ENCODE measurements at places on chromosomes 16 and 17.

DNA sequence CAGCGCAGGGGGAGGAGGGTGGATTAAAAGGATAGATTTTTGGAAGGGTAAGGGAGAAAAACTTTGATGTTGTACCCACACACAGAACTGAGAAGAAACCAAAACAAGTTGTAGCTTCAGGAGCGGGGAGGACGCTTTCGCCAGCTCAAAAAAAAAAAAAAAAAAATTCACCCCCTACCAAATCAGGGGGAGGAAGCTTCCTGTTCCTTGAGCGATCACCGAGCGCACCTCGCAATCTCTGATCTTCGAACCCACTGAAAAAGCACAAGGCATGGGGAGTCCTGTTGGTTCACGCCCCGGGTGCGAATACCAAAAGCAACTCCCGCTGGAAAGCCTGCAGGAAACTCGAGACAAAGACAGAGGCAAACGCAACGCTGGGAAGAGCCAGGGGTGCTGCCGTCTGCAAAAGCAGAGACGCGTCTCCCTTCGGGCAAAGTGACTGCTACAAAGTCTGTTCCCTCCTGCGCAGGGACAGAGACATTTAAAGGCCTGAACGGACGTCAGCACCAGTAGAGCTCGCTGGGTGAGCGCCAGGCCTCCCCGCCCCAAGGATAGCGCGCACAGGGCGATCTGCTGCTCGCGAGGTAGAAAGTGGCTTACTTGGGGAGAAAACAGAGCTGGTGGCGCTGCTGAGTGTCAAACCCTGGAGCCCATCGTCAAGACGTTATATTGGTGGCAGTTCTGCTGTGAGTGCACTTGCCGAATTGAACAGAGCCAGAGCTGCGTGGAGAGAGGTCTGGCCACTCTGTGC lies 190.4 kb downstream of the USP22 start:
- no peaks in the 10 kb centered on the region for H3K36me3 ChIP-seq
- no peaks in the 10 kb centered on the region for H3K27me3 ChIP-seq
- H3K4me3 ChIP-seq = peak overlapping the region; percentile 14
- DNase-seq = peak; percentile 61
- no peaks in the 10 kb centered on the region for H3K4me1 ChIP-seq
- H3K27ac ChIP-seq = peak overlapping the region; percentile 74

- no peak for DNase-seq
- H3K36me3 ChIP-seq = no peaks in the 10 kb centered on the region
- H3K27ac ChIP-seq = no peak overlapping the region
- H3K4me1 ChIP-seq = peaks cover 9% of the 10 kb centered on the region
- H3K4me3 ChIP-seq = no peak overlapping the region
Observed at GRCh38 chr17:1232786-1233185, 37.5 kb upstream of the BHLHA9 start.

GRCh38 chr17:49996495-49997300 lies 1.7 kb upstream of the DLX3 start:
- H3K4me3 ChIP-seq = peak overlapping the region; percentile 31
- H3K27me3 ChIP-seq = no peaks in the 10 kb centered on the region
- H3K4me1 ChIP-seq = peaks cover 16% of the 10 kb centered on the region
- no peaks in the 10 kb centered on the region for H3K36me3 ChIP-seq

GRCh38 chr17:10754109-10754508 lies 24.3 kb upstream of the TMEM220 start:
- peak; percentile 17 for DNase-seq
- no peaks in the 10 kb centered on the region for H3K4me1 ChIP-seq
- H3K27me3 ChIP-seq = no peaks in the 10 kb centered on the region

DNA sequence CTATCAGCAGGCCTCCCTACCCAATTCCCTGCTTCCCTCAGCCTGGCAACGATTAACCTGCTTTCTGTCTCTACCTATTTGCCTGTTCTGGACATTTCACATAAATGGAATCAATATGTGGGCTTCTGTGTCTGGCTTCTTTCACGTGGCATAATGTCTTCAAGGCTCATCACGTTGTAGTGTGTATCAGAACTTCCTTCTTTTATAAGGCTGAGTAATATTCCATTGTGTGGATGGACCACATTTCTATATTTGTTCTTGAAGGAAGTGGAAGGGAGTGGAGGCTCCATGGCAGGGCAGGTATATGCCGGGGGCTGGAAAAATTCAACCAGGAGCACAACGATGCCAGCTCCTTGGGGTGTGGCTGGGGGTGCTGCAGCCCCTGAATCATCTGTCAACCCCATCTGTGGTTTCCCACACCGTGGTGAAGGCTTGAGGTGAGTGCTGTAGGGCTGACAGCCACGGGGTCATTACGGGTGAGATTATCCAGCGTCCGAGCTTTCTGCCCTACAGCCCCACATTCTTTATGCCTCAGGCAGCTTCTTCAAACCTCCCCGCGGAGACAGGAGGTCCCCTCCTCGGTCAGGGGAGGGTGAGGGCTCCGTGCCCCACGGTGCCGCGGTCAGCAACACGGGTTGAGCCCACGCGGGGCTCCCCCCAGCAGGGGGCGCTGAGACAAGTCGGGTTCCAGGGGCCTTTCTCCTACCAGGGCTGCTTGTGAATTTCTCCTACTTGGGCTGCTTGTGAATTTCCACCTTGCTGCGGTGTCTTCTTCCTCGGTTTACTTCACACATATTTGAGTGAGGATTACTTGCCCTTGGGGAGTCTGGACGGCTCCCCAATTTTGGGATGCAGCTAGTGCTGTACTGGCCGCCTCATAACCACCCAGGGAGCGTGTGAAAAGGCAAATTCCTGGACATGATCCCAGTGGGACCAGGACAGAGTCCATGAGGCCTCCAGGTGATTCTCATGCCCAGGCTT lies 18.3 kb upstream of the WFIKKN2 start:
- H3K27ac ChIP-seq = no peak overlapping the region
- no peak overlapping the region for H3K4me3 ChIP-seq
- no peaks in the 10 kb centered on the region for H3K27me3 ChIP-seq
- H3K4me1 ChIP-seq = no peaks in the 10 kb centered on the region

DNA sequence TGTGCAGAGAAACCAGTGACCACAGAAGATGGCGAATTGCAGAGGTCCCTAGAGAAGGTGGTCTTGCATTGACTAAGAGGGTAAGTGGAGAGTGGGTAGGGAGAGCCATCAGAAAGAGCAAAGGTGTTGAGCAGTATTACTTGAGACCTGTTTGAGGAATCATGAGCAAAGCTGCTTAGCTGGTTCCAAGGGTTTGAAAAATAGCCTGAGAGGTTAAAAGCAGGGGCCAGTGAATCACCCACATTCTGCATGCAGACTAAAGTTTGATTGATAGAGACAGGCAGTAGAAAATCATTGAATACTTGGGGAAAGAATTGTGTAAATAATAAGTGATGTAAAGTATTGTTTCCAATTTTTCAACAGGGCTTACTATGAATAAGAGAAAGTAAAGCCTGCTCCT lies 34.0 kb upstream of the KCNJ16 start:
- H3K4me3 ChIP-seq = no peak overlapping the region
- no peaks in the 10 kb centered on the region for H3K27me3 ChIP-seq
- H3K4me1 ChIP-seq = no peaks in the 10 kb centered on the region
- DNase-seq = no peak
- no peak overlapping the region for H3K27ac ChIP-seq
- no peaks in the 10 kb centered on the region for H3K36me3 ChIP-seq

GRCh38 chr16:54654429-54654828 lies 276.2 kb upstream of the IRX5 start:
- H3K4me1 ChIP-seq = peaks cover 2% of the 10 kb centered on the region
- no peak overlapping the region for H3K4me3 ChIP-seq
- no peak for DNase-seq
- no peaks in the 10 kb centered on the region for H3K36me3 ChIP-seq
- no peak overlapping the region for H3K27ac ChIP-seq

DNA sequence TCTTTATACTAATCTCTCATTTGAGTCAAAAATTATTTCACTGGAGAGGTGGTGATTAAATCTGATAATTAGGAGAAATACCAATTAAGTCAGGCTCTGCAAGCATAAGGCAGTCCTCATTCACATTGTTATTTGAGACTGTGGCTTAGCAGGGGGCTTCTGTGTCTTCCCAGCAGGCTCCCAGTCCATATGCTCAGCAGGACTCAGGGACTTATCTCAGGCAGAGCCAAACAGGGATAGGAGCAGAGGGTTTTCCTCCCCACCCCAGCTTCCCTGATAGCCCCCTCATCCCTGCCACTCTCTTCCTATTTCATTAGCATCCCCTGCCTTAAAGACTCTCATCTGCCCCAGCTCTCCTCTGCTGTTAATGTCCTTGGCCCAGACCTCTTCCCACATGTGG lies 104.3 kb upstream of the DNAH9 start:
- no peak for DNase-seq
- H3K36me3 ChIP-seq = no peaks in the 10 kb centered on the region
- no peak overlapping the region for H3K4me3 ChIP-seq
- no peak overlapping the region for H3K27ac ChIP-seq
- no peaks in the 10 kb centered on the region for H3K4me1 ChIP-seq

GRCh38 chr16:75420987-75421819 lies 12.1 kb downstream of the CFDP1 start:
- H3K36me3 ChIP-seq = no peaks in the 10 kb centered on the region
- H3K27ac ChIP-seq = no peak overlapping the region
- H3K27me3 ChIP-seq = no peaks in the 10 kb centered on the region
- peak; percentile 35 for DNase-seq
- no peaks in the 10 kb centered on the region for H3K4me1 ChIP-seq

DNA sequence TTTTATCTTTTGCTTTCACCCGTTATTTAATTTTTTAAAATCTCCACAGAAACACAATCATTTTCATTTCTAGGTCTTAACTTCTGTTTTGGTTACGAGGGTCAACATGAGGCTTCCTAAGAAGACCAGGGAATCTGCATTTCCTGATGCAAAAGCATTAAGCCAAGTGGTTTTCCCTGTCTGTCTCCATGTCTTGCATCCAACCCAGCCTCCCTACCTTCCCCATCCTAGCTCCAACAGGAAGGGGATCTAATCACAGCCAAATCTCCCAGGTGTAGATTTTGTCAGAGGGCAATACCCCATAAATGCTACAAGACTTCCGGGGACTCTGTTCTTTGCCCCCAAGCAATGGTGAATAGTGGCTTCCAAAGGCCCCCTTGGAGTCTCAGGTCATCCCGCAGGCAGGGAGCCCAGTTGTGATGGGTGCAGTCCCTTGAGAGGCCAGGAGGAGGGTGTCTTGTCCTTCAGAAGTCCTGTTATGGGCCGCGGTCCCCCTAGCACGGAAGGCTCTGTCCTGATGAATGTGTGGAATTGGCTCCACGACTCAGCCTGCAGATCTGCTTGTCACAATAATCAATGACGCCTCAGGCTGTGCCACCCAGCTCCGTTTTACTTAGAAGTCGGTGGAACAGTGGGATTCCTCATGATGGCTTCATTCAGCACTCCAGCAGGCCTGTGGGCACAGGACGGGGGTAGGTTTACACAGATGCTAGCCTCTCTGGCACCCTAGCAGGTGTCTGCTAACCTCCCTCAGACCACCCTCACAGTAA lies 141.1 kb downstream of the RGS9 start:
- H3K4me3 ChIP-seq = no peak overlapping the region
- H3K27ac ChIP-seq = no peak overlapping the region

- no peaks in the 10 kb centered on the region for H3K27me3 ChIP-seq
- no peaks in the 10 kb centered on the region for H3K36me3 ChIP-seq
- H3K27ac ChIP-seq = no peak overlapping the region
- no peaks in the 10 kb centered on the region for H3K4me1 ChIP-seq
- no peak for DNase-seq
Observed at GRCh38 chr16:56795011-56795410, 65.1 kb downstream of the NUP93 start.

GRCh38 chr17:39663688-39664580 lies 1.2 kb upstream of the TCAP start:
- no peaks in the 10 kb centered on the region for H3K27me3 ChIP-seq
- no peak overlapping the region for H3K4me3 ChIP-seq
- peaks cover 13% of the 10 kb centered on the region for H3K4me1 ChIP-seq
- H3K27ac ChIP-seq = no peak overlapping the region

- peaks cover 5% of the 10 kb centered on the region for H3K4me1 ChIP-seq
- peak overlapping the region; percentile 66 for H3K27ac ChIP-seq
- H3K4me3 ChIP-seq = peak overlapping the region; percentile 39
- no peaks in the 10 kb centered on the region for H3K27me3 ChIP-seq
Observed at GRCh38 chr17:56593086-56593645, 333 bp upstream of the NOG start.

DNA sequence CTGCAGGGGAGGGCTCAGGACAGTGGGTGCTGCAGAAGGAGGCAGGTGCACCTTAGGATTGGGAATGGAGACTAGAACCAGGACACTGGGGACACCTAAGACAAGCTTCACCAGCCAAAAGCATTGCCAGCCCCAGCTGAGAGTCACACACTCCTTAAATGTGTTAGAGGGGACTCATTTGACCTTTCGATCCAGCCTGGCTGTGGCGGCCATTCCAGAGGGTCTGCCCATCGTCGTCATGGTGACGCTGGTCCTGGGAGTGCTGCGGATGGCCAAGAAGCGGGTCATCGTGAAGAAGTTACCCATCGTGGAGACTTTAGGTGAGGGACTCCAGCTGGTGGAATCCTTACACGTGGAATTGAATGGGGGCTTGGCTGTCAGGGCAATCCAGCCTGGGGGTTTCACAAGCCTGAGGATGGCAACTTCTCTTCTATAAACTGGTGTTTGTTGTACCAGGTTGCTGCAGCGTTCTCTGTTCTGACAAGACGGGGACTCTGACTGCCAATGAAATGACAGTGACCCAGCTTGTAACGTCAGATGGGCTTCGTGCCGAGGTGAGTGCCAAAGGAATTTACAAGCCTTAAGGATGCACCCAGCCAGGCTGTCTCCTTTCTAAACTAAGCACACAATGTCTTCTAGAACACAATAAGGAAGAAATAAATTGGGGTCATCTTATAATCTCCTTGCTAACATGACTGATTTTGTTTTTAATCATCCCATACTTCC lies 65.3 kb downstream of the MEAK7 start:
- H3K4me1 ChIP-seq = peaks cover 3% of the 10 kb centered on the region
- H3K36me3 ChIP-seq = no peaks in the 10 kb centered on the region
- peak; percentile 91 for DNase-seq
- no peaks in the 10 kb centered on the region for H3K27me3 ChIP-seq

DNA sequence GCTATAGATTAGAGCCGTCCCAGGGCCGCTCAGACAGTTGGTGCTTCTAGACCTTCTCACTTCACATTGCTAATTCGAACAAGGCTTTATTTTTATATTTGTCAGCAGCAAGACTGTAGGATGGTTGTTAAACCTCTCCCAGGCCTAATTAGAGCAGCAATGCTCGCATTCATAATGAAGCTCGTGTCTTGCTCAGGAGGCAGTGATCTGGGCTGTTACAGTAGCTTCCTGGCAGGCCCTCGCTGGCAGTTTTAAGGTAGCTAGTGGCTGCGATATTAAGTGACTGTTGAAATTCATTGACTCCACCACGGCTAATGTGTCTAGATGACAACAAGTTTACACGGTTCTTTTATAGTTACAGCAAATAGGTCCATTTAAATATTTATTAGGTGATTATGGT lies 23.2 kb upstream of the ANKFN1 start:
- H3K4me3 ChIP-seq = no peak overlapping the region
- no peaks in the 10 kb centered on the region for H3K4me1 ChIP-seq
- DNase-seq = no peak
- no peaks in the 10 kb centered on the region for H3K36me3 ChIP-seq
- no peaks in the 10 kb centered on the region for H3K27me3 ChIP-seq

- no peak for DNase-seq
- H3K4me1 ChIP-seq = peaks cover 5% of the 10 kb centered on the region
- H3K36me3 ChIP-seq = no peaks in the 10 kb centered on the region
- H3K4me3 ChIP-seq = peak within 1 kb of the TSS; percentile 91
Observed at GRCh38 chr16:787978-788398, at the start of gene RPUSD1. TSS of gene RPUSD1 (minus strand) at chr16:788381. CDS start at chr16:787737, 644 bp downstream.

Measured in prostate gland (tissue), 2 donors.